Fibroblast of lung (primary cell): ENCODE measurements at places on chromosomes 12 and 14.

DNA sequence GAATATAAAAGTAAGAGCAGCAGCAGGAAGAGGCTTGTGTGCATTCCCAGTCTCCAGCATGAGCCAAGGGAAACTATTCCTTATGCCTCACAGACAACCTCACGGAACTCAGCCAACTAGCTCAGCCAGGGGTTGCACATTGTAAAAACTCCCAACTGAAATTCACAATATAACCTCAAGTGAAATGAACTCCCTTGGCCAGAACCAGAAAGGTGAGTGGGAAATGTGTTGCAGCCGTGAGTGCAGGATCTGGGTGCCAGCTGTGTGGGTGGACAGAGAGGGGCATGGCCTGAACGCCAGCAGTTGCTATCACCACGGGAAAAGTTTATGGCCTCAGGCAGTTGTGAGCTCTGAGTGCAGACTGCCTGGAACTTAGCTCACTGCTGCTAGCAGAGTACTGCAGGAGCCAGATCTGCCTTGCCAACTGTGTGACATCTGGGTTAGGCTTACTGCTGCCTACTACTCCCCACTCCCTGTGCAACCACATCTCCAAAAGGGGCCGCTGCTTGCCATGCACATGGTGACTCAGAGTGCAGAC lies 2.3 kb upstream of the CLEC1A start:
- peak; percentile 45 for DNase-seq

- DNase-seq = no peak
Observed at GRCh38 chr12:95738024-95738611, 52.4 kb downstream of the NTN4 start.

DNA sequence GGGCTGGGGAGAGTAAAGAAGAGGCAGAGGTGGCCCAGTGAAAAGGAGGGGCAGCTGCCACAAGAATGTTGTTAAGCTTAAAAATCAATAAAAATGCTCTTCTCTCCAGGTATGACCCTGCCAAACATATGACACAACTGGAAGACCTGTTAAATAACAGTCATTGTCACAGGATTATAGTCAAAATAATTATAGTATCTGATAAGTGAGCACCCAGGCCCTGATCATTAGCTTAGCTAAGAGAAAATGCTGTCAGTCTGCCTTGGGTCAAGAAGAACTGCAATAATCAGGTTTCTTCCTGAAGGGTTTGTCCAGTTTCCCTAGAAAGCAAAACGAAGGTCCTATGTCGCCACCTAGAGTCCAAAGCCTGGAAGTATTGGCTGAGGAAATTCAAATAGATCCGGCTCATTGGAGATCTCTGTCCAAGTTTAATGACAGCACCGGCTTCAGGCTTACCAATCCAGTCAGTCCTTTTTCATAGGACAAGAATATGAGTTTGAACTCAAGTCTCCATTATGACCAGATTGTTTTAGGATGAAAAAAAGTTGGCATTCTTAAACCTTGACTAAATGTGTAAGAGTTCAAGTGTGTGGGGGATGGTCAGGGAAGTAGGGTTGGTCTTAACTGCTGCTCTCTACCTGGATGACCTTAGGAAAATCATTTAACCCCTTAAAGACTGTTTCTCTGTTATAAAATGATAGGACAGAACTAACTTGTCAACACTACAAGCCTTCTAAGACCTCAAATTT lies 22.5 kb upstream of the NKX2-8 start:
- peak; percentile 75 for DNase-seq

DNA sequence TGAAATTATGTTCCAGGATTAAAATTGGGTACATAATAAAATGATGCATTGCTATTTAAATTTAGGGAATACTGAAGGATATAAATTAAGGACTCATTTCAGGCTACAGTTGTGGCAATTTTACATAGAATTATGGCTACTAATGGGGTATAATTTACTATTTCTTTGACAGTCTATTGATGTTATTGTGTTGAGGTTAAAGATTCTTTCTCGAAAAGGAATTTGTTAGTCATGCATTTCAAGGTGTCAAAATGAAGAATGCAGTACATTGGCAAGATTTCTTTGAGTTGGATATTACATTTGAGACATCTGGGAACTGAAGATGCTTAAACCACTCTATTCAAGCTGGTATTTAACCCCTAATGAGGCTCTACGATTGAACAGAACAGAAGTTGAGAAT lies 28.3 kb downstream of the SLC5A8 start:
- no peak for DNase-seq

DNA sequence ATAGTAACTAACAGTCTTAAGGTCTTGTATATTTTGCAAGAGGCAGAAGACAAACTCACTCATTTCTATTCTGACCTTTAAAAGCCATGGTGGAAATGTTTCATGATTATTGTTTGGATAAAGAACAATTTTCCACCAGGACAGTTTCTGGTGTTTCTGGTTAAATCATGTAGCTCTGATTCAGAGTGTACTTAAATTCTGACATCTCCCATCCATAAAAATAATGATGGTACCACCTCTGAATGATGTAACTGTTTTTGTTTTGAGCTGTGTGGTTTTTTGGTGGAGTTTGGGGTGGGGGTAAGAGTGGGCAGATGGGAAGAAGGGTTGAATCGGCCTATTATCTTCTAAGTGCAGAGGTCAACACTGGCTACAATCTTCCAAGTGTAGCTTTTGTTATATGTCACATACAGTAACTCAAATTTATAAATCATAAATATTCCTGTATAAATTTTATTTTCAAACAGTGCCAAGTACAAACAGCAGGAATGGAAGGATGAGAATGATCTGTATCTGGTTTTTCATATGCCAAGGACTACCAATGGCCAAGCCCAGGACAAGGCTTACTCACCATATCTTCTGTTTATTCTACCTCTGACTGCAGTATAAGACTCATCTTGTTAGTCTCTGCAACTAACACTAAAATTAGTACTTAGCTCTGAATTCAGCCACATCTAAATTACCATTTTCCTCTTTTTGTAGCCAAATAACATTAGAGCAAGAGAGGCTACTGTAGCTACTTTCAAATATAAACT lies 108.7 kb downstream of the BCAT1 start:
- peak; percentile 56 for DNase-seq

DNA sequence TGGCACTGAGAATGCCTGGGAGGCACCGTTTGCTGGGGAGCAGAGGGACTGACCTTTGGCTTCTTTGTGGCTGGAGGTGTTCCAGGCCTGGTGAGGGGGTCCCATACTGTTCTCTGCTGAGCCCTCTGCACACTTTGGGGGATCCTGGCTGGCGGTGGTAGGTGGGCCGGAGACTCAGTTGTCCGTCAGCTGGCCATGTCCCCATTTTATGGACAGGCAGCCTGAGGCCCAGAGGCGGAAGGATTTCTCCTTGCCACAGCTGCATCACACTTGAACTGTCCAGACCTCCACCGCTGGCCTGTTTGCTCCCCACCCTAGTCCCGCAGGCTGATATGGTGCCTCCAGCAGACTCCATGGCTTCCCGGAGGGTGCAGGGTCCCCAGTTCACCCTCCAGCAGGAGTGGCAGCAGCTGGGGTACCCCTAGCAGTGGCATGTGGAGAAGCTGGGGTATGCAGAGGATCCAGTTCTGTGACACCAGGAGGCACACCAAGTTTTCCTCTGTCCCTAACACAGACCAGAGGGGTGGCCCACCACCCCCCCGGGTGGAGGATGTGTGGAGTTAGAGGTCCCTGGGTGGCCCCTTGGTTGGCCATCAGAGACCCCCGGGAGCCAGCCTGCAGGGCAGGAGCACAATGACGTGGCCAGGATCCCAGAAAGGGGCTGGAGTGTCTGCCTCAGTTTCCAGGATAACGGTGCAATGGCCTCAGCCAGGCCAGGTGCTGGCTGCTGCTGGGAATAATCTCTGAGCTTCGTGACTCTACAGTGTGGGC lies 14.8 kb downstream of the SLC25A29 start:
- no peak for DNase-seq

DNA sequence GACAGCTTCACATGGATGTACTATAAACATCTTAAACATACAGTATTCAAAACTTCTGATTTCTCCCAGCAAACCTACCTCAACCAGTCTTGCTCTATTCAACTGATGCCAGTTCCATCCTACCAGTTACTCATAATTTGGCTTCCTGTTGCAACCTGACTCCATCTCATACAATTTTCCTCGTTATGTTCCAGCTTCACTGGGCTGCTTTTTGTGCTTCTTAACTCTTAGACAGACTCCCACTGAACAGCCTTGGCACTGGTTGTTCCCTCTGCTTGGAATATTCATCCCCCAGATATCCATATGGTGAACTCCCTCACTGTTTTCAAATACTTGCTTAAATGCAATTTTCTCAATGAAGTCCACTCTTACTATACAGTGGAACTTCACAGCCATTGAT lies 249.2 kb downstream of the AEBP2 start:
- peak; percentile 44 for DNase-seq

GRCh38 chr12:51322452-51322851 lies 1.5 kb downstream of the BIN2 start:
- DNase-seq = no peak

GRCh38 chr12:4719821-4720636 lies at the start of gene GALNT8:
TSS of gene GALNT8 (plus strand) at chr12:4720400. CDS start at chr12:4720678, 278 bp downstream.
- DNase-seq = no peak

DNA sequence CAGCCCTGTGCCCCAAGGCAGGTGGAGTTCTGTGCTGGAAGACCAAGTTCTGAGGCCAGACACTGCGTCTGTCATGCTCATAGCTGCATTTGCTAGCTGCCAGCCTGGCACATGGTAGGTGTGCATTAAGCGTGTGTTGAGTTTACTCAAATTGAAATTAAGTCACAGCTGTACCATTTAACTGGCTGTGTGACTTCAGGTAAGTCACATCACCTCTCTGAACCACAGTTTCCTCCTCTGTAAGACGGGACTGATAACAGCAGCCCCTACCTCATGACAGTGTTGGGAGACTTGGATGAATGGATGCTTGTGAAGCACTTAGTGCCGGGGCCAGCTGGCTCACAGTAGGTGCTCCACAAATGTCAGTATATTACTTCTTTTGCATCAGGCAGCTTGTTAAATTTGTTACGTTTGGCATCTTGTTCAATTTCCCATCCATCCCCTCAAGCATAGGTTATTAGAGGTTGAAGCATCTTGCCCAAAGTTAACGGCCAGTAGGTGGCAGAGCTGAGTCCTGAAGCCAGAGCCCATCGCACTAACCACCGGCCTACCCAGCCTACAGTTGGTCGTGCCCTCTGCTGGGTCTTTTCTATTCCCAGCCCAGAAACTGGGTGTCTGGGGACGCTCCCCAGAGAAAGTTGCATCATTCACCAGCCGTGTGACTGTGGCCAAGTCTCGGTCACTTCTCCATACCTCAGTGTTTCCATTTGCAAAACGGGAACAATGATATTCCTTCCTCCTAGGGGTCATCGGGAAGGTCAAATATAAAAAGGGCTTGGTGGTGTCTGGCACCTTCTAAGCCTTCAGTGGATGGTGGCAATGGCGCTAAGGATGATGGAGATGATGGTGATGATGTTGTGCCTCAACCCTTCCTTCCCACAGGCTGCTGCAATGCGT lies 4.5 kb downstream of the DAO start:
- DNase-seq = peak; percentile 18

- no peak for DNase-seq
Observed at GRCh38 chr12:93102312-93102711, 173.2 kb upstream of the EEA1 start.

GRCh38 chr14:85454226-85454813 lies 75.6 kb upstream of the FLRT2 start:
- no peak for DNase-seq

- no peak for DNase-seq
Observed at GRCh38 chr12:110344657-110345056, 58.9 kb downstream of the ANAPC7 start.

GRCh38 chr14:100825713-100826331 lies at the start of gene MEG3:
TSS of gene MEG3 (plus strand) at chr14:100826118.
- peak; percentile 77 for DNase-seq

- no peak for DNase-seq
Observed at GRCh38 chr12:71771069-71771468, 16.4 kb downstream of the RAB21 start.

DNA sequence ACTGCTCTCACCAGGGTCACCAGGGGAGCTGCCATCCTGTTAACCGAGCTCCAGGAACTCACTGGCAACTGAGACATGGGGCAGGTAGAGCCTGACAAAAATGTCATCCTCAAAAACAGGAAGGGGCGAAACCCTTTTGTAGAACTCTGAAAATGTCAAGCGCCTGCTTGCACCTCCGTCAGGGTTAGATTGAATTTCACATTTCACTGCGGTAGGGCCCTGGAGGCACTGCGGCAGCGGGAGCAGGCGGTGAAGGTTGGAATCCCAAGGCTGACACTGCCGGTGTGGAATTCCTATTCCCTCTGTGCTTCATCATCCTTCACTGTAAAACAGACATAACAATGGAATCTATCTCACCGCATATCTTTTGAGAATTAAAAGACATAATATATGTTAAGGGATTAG lies 142.8 kb upstream of the TMCC3 start:
- DNase-seq = no peak

DNA sequence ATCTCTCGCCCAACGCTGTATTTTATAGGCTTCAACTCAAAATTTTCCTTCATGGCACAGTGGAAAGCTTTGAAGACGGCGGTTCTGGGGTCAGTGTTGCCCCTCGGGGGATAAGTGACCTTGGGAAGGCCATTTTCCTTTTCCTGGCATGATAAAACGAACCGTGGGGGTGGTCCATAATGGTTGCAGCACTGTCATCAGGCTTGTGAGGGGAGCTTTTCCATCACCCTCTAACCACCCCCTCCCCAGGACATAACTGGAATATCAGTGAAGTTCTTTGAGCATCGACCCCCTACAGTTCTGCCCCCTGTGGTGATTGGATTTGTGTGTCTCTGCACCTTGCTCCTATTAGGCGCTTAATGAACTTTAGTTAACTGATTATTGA lies 16.0 kb downstream of the FOS start:
- no peak for DNase-seq

DNA sequence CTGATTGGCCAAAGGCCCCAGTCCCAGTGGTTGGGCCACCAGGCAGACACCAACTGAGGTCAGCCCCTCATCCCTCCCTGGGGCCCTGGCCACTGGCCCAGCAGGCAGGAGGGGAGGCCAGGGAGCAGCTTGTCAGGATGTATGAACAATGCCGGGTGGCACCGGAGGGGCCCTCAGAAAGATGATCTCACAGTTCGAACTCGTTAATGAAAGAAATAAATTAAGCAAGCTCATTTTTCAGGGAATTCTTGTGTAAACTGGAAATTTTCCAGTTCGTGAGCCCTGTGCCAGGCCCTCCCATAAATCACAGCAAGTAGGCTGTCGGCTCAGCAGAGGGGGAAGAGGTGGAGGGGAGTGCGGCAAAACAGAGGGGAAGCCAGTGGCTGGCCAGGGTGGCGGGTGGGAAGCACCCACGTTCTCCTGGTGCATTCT lies 177.0 kb upstream of the VASH1 start:
- no peak for DNase-seq
